ENCODE measurements at places on chromosomes 2 and 18.

DNA sequence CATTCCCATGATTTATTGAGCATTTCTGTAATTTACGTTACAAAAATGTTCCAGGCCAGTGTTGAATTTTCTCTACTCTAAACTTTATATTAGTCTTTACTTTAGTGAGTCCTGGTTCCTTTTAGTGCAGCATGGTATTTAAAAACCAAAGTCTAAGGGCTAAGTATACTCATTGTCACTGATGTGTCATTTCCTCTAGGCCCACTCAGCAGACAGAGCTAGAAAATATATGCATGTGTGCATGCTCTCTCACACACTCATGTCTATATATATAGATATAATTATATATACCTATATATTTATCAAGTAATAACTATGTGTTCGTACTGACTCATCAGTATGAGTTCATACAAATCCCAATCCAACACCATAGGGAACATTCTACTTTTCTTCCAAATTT is 132.5 kb upstream of the SLC8A1 start:
- DNase-seq, result no peak

DNA sequence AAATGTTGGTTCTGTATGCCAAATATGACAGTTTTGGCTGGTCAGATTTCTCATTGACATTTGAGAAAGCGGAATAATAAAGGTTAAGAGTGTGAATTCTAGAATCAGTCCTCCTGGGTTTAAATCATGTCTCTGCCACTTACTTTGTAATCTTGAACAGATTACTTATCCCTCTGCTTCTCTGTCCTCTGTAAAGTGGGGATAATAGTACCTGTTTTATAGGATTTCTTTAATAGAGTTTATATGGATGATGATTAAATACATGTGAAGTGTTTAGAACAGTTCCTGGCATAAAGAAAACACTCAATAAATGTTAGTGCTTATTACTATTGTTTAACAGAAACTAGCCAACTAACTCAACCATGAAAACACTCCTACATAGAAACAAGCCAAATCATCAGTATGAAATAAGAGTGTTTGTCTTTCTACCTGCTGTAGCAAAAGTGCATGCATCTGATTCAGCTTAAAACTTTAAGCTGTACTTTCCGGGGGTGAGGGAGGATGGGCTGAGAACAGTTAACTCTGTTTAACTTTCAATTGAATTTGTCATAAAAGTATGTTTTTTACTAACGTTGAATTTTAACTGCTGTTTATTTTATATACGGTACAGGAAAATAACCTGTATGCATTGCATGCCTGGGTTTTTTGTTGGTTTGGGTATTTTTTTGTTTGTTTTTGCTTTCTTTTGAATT is 6.8 kb downstream of the HTR2B start:
- no peak for DNase-seq

- DNase-seq, result no peak
These were observed 355.1 kb downstream of the EN1 start for GRCh38 chr2:118492335-118492734.

- DNase-seq, result no peak
These were observed 108.7 kb downstream of the UXS1 start for GRCh38 chr2:106085181-106085940.

DNA sequence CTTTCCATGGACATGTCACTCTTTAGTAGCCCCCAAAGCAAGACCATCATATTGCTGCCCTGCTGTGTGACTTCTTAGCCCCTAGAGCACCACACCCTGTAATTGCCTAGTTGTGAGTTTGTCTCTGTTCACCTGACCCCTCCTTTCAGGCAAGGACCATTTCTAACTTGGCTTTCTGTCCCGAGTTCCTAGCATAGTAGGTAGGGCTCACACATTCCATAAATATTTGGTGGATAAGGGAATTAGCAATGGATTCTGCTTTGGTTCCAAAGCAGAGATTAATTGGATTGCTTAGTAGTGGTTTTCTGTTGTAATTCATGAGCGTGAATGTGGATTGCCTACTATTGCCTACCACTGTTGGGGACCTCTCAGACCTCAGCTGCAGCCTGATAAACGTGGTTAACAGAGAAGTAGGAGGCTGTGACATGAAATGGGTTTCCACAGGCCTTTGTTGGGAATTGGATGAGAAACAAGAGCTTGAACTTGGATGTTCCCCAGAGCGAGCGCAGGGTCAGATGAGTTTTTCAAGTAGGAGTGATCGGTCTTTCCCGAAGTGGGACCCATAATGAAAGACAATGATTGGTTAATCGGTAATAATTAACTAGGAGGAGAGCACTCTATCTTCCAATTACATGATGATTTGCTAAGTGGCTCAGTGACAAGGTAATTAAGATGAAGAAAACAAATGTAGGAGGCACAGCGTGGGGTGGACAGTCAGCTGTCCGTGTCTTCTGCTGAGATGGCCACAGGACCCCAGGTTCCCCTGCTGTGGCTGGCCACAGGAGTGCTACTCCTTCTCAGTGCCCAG is 13.4 kb upstream of the UGT1A1 start:
- DNase-seq, result no peak

All from stimulated activated CD8-positive, alpha-beta memory T cell treated with anti-CD3 and anti-CD28 coated beads, Interleukin-4, amount 100 ng/mL, for 1 hour (primary cell).